Stomach (tissue), 19 donors: ENCODE measurements at places on chromosomes 2 and 18.

DNA sequence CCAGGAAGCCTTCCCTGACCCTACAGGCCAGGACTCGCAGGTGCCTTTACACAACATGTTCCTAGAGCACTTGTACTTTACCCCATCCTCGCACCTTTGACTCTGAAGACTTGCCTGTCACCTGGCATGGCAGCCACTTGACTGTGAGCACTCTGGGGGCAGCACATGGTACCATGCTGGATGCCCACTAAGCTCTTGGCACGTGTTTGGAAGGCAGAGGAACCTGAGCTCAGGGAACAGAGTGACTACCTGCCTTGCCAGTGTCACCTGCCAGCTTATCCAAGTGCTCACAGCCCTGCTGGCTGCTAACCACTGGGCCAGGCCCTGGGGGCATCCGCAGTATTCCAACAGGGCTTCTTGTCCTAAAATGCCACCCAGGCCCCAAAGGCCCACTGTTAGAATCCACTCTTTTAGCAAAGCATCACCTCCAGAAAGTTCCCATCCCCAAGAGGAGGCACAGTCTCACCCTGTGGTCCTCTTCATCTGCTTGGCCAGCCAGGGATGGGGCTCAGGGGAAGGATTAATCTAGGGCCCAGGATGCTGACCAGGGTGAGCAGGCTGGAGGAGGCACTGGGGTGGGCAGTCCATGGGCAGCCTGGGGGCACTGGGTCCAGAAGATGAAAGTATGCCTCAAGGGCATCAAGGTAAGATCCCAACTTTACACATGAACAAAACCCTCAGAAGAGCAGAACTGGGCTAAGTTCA, 57.0 kb downstream of the ZBTB7C start:
- no peak for DNase-seq

DNA sequence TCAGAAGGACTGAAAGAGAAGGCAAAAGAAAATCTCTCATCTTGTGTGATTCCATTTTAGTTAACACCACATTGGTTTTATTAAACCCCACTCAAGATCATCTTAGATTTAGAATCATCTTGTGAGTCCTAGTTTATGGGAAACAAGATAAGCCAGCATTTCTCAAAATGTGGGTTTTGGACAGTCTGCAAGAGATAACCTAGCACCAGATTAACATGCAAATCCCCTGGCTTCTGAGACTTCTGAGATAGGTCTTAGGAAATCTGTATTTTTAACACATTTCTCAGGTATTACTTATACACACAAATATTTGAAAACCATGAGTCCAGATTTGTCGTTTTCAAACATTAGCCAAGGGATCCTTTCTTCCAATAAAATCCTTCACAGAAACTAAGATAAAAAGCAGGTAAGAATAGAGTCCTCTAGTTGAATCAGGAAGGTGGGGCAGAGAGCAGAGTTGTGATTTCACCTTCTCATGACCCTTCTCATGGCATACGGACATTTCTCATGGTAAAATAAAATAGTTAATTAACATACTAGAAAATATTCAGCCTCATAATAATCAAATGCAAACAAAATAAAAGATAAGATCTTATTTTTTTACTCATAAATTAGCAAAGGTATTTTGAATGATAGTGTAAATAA, 287.2 kb upstream of the FN1 start:
- no peak for DNase-seq

DNA sequence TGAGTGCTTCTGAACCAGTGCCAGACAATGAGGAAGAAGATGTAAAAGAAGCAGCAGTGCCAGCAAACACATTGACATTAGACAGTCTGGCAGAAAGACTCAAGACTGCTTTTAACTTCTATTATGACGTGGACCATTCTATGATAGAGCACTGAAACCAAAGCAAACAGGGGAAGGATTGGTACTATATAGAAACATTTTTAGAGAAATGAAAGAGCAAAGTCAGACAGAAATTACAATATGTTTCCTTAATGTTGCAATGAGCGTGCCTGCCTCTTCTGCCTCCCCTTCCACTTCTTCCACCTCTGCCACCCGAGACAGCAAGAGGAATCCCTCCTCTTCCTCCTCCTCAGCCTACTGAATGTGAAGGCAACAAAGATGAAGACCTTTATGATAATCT, 39.7 kb downstream of the DHX57 start:
- DNase-seq, result peak; percentile 15

GRCh38 chr2:18792684-18793083, 203.3 kb upstream of the NT5C1B start:
- DNase-seq, result no peak

GRCh38 chr2:96808176-96808837, 7.8 kb upstream of the CNNM3 start:
- DNase-seq, result no peak

DNA sequence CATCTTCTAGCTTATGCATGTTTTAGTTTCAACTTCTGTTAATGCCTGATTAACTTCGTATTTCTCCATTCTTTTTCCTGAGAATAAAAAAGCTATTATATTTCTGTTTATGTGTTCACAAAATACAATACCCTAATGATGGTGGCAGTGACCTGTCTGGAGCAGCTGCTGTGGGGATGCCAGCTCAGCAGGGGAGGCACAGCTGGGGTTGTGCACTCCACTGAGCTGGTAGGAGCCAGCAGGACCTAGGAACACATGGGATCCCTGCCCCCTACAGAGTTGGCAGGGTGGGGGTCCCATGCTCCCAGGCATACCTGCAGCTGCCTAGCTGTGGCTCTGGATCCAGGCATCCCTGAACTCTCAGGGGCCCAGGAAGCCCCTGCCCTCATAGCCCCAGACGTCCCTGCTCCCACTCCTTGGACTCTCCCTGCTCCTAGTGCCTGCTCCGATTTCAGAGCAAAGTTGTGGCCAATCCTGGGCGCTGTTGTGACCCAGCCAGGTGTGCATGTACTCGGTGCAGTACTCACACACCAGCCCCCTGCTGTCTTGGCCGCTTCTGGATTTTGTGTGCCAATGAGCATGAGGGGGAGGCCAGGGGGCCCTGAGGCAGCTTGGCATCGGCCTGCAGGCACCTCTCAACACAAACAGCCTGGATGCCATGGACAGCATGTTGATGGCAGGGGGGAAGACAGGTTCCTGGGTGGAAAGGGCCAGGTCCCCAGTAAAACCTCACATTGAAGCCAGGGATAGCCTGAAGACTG, 546.0 kb downstream of the ZNF804A start:
- DNase-seq, result no peak

DNA sequence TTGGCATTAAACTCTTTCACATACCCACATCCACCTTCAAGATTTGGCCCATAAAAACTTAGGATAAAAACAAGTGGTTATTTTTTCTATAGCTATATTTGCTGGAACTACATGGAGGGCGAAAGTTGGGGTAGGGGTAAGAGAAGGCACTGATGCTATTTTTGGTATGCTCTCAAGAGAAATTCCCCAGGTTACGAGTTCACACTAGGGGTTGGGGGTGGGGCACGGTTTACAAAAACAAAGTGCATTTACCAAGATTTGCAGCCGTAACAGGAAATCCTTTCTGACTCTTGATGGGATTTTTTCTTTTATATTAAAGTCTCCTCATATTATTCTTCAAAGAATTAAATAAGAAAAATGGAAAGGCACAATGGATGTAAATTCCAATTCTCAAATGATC, 6.8 kb downstream of the SERPINE2 start:
- no peak for DNase-seq

GRCh38 chr2:74646201-74646600, 1.9 kb downstream of the M1AP start:
- DNase-seq, result no peak

DNA sequence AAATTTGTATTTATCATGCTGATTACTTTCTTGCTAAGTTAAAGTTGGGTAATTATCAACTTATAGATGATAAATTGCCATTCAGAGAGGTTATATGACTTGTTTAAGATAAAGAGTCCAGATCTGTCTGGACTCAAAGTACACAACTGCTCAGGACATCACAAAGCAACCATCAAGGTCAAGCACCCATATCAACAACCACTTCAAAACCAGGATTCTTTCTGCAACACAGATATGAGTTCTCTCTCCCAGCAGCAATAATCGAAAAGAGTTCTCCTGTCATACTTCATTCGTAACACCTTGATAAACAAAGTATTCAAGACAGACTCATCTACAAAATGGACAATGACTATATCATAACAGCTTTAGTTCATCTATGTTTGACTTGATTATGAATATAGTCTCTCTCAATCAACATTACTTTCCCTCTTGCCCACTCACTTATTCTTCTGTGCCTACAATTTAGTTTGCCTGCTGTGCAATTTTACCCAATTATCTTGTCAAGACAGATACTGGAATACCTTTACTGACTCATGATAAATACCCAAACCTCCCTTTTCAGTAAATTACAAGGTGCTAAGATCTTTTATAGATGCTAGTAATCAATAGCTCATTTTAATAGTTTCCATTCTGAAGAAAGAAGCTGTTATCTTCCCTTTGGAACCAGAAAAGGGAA, 281.8 kb downstream of the NBAS start:
- DNase-seq, result no peak

- DNase-seq, result no peak
Observed at GRCh38 chr2:47487498-47487875, 84.5 kb downstream of the MSH2 start.

DNA sequence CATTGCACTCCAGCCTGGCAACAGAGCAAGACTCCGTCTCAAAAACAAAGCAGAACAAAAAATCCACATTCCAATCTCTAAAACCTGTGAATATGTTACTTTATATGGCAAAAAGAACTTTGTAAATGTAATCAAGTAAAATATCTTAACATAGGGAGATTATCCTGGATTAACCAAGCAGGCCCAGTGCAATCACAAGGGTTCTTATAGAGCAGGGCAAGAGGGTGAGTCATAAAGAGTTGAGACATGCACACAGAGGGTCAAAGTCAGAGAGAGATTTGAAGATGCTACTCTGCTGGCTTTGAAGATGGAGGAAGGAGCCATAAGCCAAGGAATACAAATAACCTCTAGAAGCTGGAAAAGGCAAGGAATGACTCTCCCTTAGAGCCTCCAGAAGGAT, 60.9 kb upstream of the SLC9A2 start:
- DNase-seq, result no peak

GRCh38 chr2:99809259-99809900, 319.6 kb upstream of the REV1 start:
- no peak for DNase-seq

DNA sequence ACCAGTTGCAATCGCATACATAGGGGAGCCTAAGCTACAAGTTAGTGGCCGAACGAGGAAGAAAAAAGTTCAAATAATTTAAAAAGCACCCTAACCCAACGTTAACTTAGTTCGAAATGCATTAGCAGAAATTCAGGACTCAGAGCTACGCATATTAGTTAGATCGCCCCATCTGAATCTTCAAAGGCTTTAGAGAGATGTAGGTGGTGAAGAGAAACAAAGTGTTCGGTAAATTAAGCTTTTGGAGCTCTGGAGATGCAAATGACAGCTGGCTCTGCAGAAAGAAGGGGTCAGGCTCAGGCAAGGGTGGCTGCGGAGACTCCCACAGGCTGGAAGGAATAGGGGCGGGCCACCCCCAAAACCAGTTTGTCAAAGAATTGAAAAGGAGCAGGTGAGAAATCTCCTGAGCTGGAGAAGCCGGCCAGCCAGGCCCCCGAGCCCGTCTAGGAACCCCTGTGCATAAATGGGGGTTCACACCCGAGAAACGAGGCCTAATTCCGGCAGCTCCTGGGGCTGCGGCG, 621 bp downstream of the TXNL1 start:
- peak; percentile 66 for DNase-seq

DNA sequence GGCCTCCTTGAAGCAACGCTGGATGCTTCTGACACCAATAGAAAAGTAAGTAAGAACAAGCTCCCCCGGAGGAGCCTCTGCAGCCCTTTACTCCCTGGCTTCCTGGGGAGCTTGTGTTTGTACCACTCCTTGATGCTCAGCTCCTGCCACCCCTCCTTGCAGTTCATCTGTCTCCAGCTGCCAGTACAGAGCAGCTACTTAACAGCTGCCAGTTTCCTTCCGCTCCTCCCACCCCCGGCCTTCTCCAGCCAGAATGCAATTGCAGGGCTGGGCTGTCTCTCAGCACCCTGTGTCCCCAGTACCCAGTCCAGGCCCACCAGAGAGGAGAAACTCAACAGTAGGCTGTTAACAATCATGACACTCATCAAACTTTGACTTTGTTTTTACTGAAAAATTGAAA, 109.4 kb downstream of the AOX1 start:
- DNase-seq, result no peak

DNA sequence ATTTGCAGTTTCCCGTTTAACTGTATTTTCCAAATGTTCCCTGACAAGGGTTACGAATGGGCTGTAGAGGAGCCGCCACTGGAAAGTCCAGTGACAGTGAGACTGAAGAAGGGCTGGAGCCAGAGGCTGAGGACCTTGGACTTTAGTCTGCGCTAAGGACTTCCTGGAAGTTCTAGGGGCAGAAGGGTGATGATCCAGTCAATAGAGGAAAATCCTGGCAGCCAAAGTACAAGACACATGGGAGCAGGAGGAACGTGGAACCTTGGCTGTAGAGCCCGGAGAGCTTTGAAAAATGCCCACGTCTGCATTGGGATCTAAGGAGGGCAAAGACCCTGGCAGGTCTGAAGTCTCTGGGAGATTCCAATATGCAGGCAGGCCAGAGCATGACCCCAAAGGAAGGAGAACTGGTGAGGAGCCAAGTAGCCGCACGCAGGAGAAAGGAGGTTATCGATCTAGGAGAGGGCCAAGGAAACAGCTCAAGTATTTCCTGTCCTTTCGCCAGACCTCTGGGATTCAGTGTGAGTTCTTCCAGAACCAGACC, 28.5 kb downstream of the MBP start:
- DNase-seq, result no peak

DNA sequence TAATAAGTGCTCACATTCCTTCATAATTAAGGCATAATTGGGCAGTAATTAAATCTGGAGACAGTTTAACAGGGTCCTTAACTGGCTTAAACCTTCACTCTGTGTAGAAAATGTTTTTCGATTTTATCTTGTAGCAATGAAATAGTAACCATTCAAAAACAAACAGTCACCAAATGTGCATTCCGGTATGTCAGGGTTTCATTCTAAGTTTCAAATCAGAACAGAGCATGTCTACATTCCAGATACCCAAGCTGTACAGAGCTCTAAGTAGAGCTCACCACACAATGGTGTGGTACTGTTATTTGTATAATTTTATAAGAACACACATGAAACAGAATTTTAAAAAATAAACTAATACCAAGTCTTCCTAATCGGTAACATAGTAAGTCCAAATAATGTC, 52.6 kb downstream of the SMAD2 start:
- DNase-seq, result no peak

GRCh38 chr2:11411768-11412448, 54.1 kb downstream of the E2F6 start:
- DNase-seq, result peak; percentile 57

DNA sequence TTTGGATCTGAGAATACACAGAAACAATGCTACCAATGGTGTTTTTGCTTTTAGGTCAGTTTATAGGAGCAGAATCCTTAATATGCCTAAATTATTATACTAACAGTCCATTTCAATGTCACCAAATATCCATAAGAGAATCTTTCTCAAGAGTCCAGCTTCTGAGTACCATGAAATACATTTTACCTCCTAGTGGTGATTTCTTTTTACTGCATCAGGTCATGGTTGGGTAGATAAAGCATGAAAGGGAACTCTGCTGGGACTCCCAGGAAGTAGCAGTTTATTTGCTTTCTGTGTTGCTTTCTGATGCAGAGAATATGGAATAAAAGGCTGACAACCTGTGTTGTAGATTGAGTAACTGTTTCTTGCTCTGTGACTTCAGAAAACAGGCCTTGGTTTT, 115.6 kb downstream of the PPP1R1C start:
- no peak for DNase-seq
